ENCODE measurements at places on chromosomes 5 and 9. TPM values are rescaled to one million over a fixed set of nuclear protein-coding genes. Genes with fewer than 3 reads are reported as not detected.
A peak's percentile ranks its signal among the peaks of the same experiment; 100 is the strongest.

GRCh38 chr5:112794410-112794809, 56.7 kb downstream of the APC start:
- H3K27ac ChIP-seq: no peak overlapping the region
- no peak overlapping the region for H3K4me3 ChIP-seq
- DNase-seq: no peak
- H3K27me3 ChIP-seq: peaks cover 4% of the 10 kb centered on the region
- H3K4me1 ChIP-seq: no peaks in the 10 kb centered on the region

The ROPN1L gene
- not detected for total RNA-seq

DNA sequence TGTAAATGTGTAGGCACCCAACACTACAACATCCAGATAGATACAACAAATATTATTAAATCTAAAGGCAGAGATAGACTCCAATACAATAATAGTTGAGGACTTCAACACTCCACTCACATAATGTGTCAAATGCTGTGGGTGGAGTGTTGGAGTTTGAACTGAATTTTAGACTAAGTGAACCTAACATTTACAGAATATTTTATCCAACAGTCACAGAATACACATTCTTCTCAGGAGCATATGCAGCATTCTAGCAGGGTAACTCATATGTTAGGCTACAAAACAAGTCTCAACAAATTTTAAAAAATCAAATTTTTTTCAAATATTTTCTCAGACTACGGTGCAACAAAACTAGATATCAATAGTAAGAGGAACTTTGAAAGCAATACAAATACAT, 648.7 kb upstream of the CDH18 start:
- no peak overlapping the region for H3K4me3 ChIP-seq
- H3K4me1 ChIP-seq: no peaks in the 10 kb centered on the region
- DNase-seq: no peak
- H3K36me3 ChIP-seq: no peaks in the 10 kb centered on the region

DNA sequence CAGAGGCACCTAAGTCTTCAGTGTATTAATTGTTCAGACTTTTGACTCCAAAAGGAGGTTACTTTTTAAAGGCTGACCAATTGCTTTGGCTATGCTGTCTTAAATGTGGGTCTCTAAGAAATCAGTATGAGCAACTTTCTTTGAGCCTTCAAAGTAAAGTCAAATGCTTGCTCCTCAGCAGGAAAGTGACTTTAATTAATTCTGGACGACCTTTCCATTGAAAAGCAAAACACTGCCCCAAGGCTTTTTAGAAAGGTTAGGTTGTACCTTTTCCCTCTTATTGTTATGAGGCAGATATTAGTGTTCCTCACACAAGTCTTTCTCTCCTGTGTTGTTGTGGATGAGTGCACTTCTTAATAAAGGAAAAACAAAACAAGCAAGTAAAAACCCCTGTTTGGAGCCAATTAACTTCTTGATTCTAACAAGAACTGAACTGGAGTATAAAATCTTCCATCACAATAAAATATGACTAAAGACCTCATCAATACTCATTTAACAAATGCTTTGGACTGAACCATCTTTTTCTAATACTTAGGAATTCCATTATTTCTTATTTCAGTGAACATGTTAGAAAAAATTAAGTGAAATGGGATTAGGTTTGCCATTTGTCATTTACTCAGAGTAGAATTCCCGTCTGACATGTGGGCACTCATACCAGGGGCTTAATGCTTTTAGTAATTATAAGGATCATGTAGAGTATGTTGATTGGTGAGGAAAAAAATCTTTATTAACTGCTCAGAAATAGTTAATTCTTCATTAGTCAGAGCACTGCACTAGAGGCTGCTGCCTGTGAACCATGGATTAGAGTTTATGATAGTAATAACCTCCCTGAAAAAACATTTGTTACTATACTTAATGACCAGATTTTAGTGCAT, 159.1 kb upstream of the ZNF608 start:
- H3K27me3 ChIP-seq: peaks cover 3% of the 10 kb centered on the region
- H3K27ac ChIP-seq: no peak overlapping the region
- H3K36me3 ChIP-seq: no peaks in the 10 kb centered on the region
- H3K4me1 ChIP-seq: peaks cover 42% of the 10 kb centered on the region

The RXFP3 gene
- total RNA-seq: 0.44 TPM

DNA sequence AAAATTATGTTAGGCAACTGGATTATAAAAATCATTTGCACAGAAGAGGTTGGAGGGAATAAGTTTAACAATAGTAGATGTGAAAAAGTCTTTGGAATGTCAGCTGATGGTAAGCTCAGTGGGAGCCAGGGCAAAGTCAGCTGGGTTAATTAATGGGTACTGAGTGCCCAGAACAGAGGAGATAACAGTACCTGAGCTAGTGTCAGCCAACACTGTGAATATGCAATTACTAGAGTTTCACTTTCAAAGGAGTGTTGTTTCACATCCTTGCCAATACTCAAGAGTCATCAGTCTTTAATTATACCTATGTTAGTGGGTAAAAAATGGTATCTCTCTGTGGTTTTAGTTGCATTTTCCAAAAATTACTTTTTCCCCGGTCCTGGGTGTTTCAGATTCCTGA, 135.1 kb downstream of the KIF4B start:
- no peak for DNase-seq
- H3K4me1 ChIP-seq: no peaks in the 10 kb centered on the region
- H3K27ac ChIP-seq: no peak overlapping the region
- H3K27me3 ChIP-seq: no peaks in the 10 kb centered on the region

- H3K27me3 ChIP-seq: no peaks in the 10 kb centered on the region
- no peak overlapping the region for H3K4me3 ChIP-seq
- H3K27ac ChIP-seq: no peak overlapping the region
- no peaks in the 10 kb centered on the region for H3K4me1 ChIP-seq
- H3K36me3 ChIP-seq: peaks cover 14% of the 10 kb centered on the region
Observed at GRCh38 chr5:82622711-82623514, 344.8 kb upstream of the RPS23 start.

GRCh38 chr5:139137697-139138096, 60.5 kb downstream of the SIL1 start:
- no peaks in the 10 kb centered on the region for H3K36me3 ChIP-seq
- peak overlapping the region; percentile 2 for H3K4me3 ChIP-seq
- DNase-seq: no peak
- H3K4me1 ChIP-seq: peaks cover 39% of the 10 kb centered on the region

- no peaks in the 10 kb centered on the region for H3K27me3 ChIP-seq
- no peak overlapping the region for H3K4me3 ChIP-seq
- H3K36me3 ChIP-seq: peaks cover 10% of the 10 kb centered on the region
Observed at GRCh38 chr5:123756318-123756665, 244.3 kb downstream of the CSNK1G3 start.

GRCh38 chr5:173326501-173326960, 1.7 kb downstream of the STC2 start:
- no peak for DNase-seq
- peak overlapping the region; percentile 48 for H3K27ac ChIP-seq
- H3K4me3 ChIP-seq: peak overlapping the region; percentile 96
- H3K36me3 ChIP-seq: peaks cover 9% of the 10 kb centered on the region
- H3K4me1 ChIP-seq: peaks cover 13% of the 10 kb centered on the region

DNA sequence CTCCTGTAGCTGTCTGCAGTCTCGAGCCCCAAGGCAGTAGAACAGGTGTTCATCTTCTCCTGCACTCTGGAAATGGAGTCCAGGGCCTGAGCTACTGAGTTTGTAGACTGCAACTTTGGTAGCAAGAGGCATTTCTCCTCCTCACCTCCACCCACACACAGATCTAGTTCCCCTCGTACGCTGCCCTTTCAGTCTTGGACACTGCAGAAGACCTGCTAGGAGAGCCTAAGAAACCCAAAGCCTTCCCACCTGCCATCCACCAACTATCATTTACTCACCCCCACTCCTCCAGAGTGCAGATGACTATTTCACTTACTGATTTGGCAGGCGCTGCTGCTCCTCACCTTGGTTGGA, 59.0 kb downstream of the KCNIP1 start:
- no peaks in the 10 kb centered on the region for H3K27me3 ChIP-seq
- no peak for DNase-seq
- no peak overlapping the region for H3K27ac ChIP-seq
- H3K36me3 ChIP-seq: no peaks in the 10 kb centered on the region
- peaks cover 5% of the 10 kb centered on the region for H3K4me1 ChIP-seq

The MZB1 gene
- total RNA-seq: not detected

GRCh38 chr9:137478962-137479861, 20.1 kb upstream of the NSMF start:
- peak overlapping the region; percentile 77 for H3K4me3 ChIP-seq
- H3K4me1 ChIP-seq: peaks cover 7% of the 10 kb centered on the region
- H3K27ac ChIP-seq: peak overlapping the region; percentile 91
- peaks cover 12% of the 10 kb centered on the region for H3K27me3 ChIP-seq
- H3K36me3 ChIP-seq: peaks cover 13% of the 10 kb centered on the region

DNA sequence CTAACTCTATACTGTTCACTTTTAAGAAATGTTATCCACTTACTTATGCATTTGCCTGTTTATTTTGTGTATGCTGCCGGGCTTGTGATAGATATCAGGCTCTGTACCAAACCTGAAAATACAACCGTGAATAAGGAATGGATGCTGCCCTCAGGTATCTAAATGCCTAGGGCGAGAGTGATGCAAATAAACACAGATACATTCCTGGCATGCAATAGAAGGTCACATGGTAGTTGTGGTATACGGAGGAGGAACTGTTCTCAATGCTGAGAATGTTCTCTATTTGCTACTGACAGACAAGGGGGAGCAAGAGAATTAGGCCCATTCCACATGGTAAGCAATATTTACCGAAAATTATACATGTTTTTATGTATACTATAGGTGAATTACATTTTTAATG, 227.8 kb downstream of the ICE1 start:
- H3K36me3 ChIP-seq: peaks cover 5% of the 10 kb centered on the region
- no peak overlapping the region for H3K4me3 ChIP-seq
- no peaks in the 10 kb centered on the region for H3K4me1 ChIP-seq
- no peak for DNase-seq

The CER1 gene
- 3.0 TPM for total RNA-seq

- H3K4me3 ChIP-seq: no peak overlapping the region
- no peak for DNase-seq
- H3K4me1 ChIP-seq: no peaks in the 10 kb centered on the region
- no peak overlapping the region for H3K27ac ChIP-seq
Observed at GRCh38 chr5:166540156-166540555, 1751.3 kb upstream of the WWC1 start.

DNA sequence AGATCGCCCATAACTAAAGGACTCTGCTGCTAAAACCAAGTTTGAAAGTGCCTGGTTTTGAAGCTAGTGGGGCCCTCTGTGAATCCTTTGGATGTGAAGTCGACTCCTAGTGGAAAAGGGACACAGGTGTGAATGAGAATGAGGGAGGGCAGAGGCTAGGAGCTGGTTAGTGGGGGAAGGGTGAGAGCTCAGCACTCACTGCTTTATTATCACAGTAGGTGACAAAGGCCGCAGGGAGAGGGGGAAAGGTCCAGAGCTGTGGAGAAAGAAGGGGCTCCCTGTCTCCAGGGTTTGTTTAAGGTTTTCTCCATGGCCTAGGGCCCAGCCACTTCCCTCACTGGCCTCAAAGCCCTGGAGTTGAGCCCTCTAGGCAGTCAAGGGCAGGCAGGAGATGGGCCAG, 3.5 kb downstream of the HDHD3 start:
- no peaks in the 10 kb centered on the region for H3K4me1 ChIP-seq
- H3K27ac ChIP-seq: no peak overlapping the region
- H3K4me3 ChIP-seq: no peak overlapping the region

DNA sequence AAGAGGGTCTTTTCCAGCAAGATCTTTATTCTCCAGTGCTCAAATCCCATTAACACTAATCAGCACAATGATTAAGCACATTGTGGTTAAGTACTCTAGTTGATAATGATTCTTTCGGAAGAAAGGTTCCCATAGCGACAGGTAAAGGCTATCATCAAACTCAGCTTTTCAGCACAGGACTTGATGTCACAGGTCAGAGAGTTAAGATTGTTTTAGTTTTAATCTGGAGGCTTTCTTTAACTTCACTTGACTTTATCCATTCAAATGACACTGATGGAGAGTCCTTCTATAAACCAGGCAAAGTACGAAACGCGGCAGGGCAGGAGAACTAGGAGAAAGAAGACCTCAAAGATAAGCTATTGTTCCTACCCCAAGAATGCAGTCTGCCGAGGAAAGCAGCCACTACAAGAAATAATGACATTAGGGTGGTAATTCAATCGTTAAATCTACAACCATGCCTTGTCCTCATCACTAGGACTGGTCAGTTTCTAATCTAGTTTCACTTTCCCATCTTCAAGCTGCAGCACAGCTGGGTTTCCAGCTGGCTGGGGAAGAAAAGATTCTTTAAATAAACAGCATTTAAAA, 4.6 kb downstream of the NRG2 start:
- DNase-seq: no peak
- peak overlapping the region; percentile 45 for H3K27ac ChIP-seq
- peaks cover 12% of the 10 kb centered on the region for H3K4me1 ChIP-seq
- peaks cover 12% of the 10 kb centered on the region for H3K36me3 ChIP-seq
- peak overlapping the region; percentile 30 for H3K4me3 ChIP-seq
- peaks cover 9% of the 10 kb centered on the region for H3K27me3 ChIP-seq

- H3K4me1 ChIP-seq: peaks cover 26% of the 10 kb centered on the region
- no peaks in the 10 kb centered on the region for H3K27me3 ChIP-seq
- H3K4me3 ChIP-seq: no peak overlapping the region
- no peak overlapping the region for H3K27ac ChIP-seq
Observed at GRCh38 chr5:65801352-65801783, 79.4 kb downstream of the NLN start.

GRCh38 chr5:141521244-141521781, 32.4 kb downstream of the PCDHGC5 start:
- DNase-seq: no peak
- H3K4me3 ChIP-seq: no peak overlapping the region
- no peak overlapping the region for H3K27ac ChIP-seq
- peaks cover 3% of the 10 kb centered on the region for H3K36me3 ChIP-seq

DNA sequence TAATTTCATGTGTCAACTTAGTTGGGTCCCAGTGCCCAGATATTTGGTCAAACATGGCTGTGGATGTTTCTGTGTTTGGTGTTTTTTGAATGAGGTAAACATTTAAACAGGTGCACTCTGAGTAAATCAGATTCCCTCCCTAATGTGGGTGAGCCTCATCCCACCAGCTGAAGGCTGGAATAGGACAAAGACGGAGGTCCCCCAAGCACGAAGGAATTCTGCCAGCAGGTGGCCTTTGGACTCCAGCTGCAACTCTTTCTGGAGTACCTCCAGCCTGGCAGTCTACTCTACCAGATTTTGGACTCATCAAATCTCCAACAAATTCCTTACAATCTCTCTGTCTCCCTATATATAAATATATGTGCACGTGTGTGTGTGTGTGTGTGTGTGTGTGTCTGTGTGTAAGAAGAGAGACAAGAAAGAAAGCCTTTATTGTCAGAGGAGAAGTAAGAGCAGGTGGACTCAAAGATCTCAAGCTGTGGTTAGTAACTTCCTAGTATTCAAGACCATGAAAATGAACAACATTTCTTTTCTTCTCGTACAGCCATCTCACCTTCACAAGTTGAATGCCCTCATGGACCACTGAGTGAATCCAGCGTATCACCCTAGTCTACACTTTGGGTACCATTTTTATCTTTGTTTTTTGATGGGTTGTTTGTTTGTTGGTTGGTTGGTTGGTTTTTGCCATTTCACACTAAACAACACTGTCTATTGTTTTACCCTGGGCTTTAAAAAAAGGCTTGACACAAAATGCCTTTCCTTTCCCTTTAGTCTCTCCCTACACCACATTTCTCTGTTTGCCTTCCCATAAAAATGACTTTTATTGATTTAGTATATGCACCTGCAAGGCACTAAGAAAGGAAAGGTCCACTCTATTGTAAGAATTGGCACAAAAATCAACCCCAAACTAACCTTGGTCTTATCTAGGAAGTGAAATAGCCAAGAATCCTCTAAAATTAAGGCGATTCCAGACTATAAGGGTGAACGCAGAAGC, 118.7 kb downstream of the TENT4A start:
- no peaks in the 10 kb centered on the region for H3K4me1 ChIP-seq
- peaks cover 3% of the 10 kb centered on the region for H3K27me3 ChIP-seq
- no peak overlapping the region for H3K27ac ChIP-seq
- no peak for DNase-seq
- H3K36me3 ChIP-seq: peaks cover 10% of the 10 kb centered on the region
